NCI-H460 (cell line): ENCODE measurements at places on chromosomes 1 and 21.

GRCh38 chr1:85479491-85479890 lies 14.5 kb upstream of the DDAH1 start:
- no peak for DNase-seq

- DNase-seq = peak; percentile 7
These were observed 177.7 kb upstream of the EDN2 start for GRCh38 chr1:41662061-41662764.

GRCh38 chr1:148166558-148167492 lies 14.7 kb upstream of the NBPF11 start:
- no peak for DNase-seq

DNA sequence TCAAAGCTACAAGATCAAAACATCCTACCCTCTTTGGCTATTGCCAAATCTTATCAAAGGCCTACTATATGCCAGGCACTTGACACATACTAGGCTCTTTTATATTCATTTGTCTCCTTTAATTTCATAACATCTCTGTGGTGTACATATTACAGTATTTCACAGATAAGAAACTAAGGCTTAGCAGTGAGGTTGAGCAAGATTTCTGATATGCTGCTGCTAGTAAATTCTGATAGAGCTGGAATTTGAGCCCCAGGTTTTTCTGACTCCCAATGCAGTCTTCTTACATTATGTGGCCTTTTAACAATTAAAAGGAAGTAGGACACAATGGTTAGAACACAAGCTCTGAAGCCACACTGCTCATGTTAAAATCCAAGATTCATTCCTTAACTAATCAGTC lies 16.8 kb downstream of the CCDC185 start:
- DNase-seq = no peak

DNA sequence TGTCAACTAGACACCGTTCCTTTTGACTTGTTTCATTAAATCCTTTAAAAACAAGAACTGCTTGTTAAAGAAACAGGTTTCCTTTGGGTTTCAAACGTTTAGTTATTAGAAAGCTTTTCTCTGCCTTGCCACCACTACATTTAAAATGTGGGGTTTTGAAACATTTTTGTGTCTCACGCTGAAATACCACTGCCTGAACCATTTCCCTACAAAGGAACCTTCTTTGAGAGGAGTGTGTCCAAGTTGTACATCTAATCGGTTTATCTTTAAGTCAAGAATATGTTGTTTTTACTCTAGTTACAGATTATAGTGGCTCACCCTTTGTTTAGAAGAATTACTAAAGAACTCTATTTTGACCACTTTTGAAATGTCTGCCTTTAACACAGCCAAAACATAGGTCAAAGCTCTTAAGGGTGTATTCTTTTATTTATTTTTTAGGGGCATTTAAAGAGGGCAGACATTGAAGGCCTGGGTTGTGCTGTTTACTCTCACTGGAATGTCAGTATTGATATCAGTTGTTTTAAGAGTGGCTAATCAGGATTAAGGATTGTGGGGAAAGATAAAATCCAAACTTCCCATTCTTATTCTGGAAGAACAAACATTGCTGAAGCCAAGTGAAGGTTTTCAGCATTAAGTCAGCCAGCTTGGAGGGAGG lies 143.4 kb downstream of the GALNT2 start:
- DNase-seq = no peak

- DNase-seq = no peak
These were observed 91.3 kb downstream of the DENND1B start for GRCh38 chr1:197683895-197684553.

DNA sequence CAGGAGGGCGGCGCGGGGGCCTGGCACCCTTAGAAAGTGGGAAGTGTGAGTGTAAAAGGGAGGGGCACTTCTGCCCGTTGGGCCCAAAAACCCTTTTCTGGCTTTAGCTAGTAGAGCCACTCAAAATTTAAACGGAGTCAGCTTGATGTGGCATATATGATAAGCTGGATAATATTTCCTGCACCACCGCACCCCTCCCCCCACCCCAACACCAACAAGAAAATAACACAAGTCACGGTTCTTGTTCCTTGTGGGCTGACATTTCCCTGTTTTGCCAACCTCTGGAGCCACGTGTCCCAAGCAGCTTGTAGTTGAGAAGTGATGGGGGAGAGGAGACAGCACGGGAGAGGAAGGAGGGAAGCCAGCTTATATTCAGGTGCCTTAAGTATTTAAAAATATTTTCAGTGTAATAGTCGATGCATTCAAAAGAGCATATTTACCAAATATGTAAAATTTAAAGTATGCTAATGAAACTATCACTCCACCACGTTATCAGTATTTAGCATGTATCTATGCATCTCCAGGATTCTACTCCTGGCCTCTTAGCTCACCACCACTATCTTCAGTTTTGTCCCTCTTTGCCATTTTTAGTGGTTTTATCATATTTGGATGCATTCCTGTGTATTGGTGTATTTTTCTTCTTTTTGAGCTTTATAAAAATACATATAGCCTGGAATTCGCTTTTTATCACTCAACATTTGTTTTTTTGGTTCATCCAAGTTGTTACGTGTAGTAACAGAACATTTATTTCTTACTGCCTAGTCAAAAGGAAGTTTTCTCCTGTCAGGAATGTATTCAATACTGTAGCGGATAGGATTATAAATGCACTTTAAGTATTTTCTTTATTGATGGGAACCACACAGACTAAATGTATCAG lies 773 bp upstream of the DDX59 start:
- DNase-seq = peak; percentile 84

- no peak for DNase-seq
These were observed 11.7 kb upstream of the ALPL start for GRCh38 chr1:21497466-21498061.

GRCh38 chr1:77057994-77058585 lies 161.1 kb downstream of the PIGK start:
- no peak for DNase-seq

GRCh38 chr1:24142546-24143534 lies at the start of gene IL22RA1:
Gene IL22RA1, minus strand, starts transcription at chr1:24143140. Its CDS starts 58 bp downstream, at chr1:24143082.
- no peak for DNase-seq

- no peak for DNase-seq
These were observed 34.4 kb downstream of the KIAA0040 start for GRCh38 chr1:175158170-175158591.

DNA sequence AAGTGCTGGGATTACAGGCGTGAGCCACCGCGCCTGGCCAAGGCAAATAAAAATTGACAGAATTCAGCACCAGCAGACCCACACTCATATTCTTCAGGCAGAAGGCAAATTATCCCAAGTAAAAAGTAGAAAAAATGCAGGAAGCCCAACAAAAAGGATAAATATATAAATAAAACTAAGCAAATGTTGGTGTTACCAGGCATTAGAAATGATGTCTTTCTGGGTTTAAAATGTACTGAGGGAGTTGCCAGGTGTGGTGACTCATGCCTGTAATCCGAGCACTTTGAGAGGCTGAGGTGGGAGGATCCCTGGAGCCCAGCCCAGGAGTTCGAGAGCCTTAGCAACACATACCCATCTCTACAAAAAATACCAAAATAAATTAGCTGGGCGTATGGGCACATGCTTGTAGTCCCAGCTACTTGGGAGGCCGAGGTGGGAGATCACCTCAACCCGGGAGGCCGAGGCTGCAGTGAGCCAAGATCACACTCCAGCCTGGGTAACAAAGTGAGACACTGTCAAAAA lies 6.3 kb downstream of the INTS11 start:
- no peak for DNase-seq

DNA sequence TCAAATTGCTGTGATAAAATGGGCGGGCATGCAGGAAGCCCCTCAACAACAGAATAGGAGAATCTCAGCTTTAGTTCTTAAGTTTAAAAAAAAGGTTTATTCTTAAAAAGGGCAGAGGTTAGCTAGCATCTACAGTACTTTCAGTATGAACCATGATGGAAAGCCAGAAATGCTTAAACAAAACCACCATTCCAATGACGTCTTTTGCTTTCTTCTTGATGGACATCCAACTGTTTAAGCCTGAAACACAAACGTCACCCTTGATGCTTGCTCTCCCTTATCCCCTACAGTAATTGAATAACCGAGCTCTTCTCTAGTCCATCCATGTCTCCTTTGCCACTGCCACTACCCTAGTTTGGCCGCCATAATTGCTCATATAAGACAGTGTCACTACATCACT lies 25.7 kb downstream of the TAF5L start:
- no peak for DNase-seq

DNA sequence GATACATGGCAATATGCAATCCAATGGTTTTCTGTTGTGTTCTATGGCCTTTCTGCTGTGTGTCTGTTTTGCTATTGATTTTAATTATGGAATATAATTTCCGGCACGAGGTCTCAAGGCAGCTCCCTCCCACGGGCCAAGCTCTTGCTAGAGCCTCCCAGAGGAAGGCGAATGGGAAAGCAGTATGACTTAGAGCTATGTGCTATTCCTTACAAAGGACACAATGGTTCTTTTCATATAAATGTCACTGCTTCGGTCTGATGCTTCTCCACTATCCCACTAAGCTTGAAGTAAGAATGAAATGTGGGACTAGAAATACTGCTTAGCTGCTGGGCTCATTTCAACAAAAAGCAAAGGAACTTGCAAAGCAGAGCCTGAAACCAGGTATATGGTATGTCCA lies 322.2 kb upstream of the BEND5 start:
- DNase-seq = no peak

DNA sequence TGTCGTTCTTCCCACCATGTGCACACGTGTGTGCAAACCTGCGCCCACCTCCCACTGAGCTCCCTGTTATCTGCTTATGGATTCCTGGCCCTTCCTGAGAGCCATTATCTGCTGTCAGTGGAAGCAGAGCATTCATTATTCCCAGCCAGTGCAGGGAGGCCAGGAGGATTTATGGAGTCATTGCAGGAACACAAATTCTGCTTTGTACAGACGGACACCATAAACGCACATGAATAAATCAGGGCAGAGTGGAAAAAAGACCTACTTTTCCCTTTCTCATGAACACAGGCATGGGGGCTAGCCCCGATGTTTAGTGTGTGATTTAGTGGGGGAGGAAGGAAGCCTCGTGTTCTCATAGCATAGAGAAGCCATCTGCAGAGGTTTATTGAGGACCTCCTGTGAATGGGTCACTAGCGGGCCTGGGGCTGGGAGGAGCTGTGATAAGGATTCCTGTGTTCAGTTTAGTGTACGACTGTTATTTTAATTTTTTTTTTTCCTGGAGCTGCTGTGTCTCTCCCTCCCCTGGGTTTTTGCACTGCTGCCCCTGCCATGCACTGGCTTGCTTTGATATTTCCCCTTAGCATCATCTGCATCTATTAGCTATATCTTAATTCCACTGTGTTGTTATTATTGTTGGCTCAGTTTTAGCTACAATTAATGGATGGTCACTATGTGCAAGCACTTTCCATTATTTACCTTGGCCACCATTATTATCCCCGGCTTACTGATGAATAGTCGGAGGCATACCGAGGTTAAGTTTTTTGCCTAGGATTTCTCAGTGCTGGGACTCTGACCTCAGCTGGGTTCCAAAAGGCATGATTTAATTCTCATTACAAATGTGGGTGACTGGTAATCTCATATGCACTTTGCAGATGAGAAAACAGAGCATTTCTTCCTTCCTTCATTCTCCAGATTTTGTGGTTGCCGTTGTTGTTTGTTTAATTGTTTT lies 33.0 kb downstream of the HUNK start:
- DNase-seq = no peak

DNA sequence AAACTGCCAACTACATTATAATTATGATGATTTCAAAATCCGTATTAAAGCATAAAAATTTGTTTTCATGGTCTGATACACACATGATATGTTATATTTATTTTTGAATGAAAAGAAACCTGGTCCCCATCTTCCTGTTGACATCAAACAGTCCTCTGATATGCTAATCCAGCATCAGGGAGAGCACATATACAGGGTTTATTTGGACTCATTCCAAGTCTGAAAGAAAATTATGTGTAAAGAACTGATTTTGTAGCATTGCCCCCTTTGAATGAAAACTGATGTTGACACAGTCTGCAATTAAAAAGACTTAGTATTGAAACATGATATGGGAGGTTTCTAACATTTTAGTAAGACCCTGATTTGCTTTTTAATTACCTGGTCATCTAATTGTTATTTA lies 119.4 kb downstream of the NEK7 start:
- DNase-seq = no peak

GRCh38 chr1:47664356-47664755 lies 226.5 kb downstream of the FOXD2 start:
- DNase-seq = no peak

- DNase-seq = no peak
These were observed 360.8 kb downstream of the MATN1 start for GRCh38 chr1:30362603-30362990.

DNA sequence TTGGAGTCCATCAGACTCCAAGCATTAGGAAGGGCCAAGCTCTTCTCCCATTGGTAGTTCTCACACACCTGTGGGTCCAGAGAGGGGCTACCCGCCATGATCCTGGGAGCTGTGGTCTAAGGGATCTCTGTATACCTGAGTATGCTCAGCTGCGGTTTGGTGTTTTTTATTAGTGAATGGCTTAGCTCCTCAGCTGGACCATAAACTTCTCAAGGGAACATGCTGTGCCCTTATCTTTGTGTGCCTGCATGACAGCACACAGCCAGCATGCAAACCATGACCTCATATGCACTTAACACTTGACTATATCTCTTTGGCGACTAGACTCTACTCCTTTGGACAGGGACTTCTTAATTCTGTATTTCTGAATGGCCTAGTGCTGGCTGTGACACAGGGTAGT lies 94.5 kb downstream of the CD58 start:
- no peak for DNase-seq

GRCh38 chr21:42343963-42344510 lies 6.8 kb downstream of the TFF2 start:
- DNase-seq = no peak

- peak; percentile 19 for DNase-seq
These were observed 1.7 kb downstream of the FAM78B start for GRCh38 chr1:166164995-166165660.

- no peak for DNase-seq
These were observed 315.7 kb downstream of the TPR start for GRCh38 chr1:186059311-186059710.

GRCh38 chr1:34415140-34415539 lies 238.4 kb downstream of the C1orf94 start:
- no peak for DNase-seq

GRCh38 chr1:58929671-58930325 lies 146.0 kb upstream of the JUN start:
- DNase-seq = no peak

- peak; percentile 6 for DNase-seq
These were observed 29.8 kb upstream of the NCAM2 start for GRCh38 chr21:20968391-20968790.

DNA sequence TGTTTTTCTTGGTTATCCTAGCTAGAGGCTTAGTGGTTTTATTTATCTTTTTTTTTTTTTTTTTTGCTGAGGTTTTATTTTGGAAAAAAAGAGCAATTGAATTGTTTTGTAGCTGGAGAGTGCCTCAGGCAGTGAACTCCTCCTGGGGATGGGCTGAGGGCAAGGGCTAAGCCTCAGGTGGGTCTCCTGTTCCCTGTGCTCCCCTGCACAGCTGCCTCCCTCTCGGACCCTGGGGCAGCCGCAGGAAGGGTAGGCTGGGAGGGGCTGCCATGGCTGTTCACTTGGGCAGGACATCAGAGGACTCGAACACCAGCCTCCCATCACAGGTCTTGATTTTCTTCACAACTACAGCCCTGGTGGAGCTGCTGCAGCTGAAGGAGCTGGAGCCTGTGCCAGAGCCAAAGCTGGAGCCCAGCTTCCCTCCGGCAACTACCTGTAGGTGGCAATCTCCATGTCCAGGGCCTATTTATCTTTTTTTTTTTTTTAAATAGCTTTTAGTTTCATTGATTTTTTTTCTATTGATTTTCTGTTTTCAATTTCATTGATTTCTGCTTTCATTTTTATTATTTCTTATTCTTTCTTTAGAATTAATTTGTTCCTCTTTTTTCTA lies 28.9 kb downstream of the LEPR start:
- no peak for DNase-seq
